ENCODE measurements at places on chromosomes 2 and 18.

- DNase-seq: no peak
Measured at GRCh38 chr18:8051453-8051852, 484.3 kb downstream of the PTPRM start.

- no peak for DNase-seq
Measured at GRCh38 chr2:159455330-159455918, 160.9 kb downstream of the BAZ2B start.

DNA sequence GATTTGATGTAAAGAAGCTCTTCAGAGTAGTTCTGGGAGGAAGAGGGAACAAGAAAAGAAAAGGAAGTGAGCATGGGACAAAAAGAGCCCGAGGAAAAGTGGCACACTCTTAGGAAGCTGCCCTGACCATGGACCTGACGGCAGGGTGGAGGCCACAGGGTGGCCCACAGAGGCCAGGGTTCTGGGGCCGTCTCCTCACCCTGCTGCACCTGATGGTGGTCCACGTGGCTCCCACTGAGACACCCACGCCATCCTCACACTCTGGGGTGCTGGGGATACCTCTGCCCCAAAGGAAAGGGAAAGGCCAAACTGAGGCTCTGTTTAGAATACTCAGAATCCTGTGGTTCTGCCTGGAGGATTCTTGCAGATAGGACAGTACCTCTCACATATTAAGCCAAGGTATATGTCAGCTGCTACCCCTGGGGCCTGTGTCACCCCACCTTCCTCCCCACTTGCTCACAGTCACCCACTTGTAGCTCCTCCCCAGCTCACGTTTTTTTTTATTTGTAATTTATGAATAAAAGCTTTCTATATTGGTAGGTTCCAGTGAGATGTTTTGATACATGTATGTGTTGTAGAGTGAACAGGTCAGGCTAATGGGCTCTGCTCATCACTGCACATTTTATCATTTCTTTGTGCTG is 171.1 kb downstream of the LDLRAD4 start:
- DNase-seq: no peak

DNA sequence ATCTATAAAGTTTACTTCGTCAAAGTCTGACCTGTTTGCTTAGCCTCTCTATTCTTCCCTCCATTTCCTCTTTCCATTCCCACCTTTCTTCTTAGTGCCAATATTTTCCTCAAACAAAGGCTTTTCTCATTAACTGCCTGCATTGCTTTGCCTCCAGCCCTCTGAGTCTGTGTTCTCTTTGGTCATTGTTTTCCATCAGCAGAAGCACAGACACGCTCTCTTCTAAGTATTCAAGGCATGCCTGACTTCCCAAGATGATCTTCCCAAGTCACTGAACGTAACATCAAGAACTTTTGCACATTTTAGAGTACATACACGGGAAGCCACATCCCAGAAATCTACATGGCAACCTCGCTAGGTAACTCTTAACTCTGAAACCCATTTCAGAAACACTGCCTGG is 32.6 kb upstream of the ANXA4 start:
- no peak for DNase-seq

GRCh38 chr2:239938651-239939486 is 86.3 kb downstream of the NDUFA10 start:
- DNase-seq: no peak

DNA sequence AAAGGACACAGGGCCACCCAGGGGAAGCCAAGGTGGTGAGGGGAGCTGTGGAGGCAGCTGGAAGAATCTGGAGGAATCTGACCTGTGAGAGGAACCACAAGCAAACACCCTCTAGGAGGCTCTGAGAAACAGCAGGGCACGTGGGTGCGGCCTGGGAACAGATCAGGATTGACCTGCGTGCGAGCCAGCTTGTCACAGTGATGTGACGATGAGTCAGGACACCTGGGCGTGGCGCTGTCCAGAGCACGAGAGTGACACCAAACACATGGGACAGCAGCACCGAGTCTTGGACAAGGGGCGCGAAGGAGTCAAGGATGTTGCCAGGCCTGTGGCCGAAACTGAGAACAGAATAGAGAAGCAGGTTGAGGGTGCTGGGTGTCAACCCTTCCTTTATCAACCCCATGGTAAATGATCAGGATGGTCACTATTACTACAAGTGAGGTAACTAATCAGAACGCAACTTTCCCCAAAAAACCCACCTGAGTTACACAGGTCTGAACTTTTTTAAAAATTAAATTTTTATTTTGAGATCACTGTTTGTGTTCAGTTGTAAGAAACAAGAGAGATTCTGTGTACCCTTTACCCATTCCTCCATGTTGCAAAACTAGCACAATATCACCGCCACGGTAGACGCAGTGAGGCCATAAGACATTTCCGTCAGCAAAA is 637 bp upstream of the SFT2D3 start:
- DNase-seq: no peak

- no peak for DNase-seq
Measured at GRCh38 chr18:49011291-49011746, 60.6 kb upstream of the SMAD7 start.

DNA sequence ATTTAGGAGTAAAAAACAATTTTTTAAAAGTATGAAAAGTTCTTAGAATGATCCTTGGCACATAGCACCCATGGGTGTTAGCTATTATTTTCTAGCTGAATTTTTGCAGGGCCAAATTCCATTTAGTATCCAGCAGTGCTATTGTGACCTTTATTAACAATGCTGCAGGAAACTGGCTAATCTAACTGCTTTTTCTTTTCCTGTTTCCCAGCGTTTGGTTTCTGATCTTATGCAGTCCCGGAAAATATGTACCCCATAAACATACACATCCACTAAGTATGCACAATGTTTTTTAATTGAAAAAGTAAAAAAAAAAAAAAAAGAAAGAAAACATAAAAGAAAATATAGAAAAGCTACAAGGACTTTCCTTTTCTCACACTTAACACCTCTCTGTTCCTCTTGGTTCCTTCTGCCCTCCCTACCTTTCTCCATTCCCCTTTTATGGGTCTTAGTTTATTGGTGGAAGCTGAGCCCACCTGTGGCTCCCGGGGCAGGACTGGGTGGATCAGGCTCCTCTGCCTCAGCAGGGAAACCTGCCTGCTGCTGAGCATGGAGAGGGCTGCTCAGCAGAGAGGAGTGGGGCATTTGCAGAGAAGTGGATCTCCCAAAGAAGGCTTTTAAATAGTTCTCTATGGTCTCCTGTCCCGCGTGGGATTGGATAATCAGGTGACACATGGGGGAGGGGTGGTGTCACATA is 9.3 kb upstream of the SLC16A14 start:
- DNase-seq: no peak

GRCh38 chr18:7272311-7273049 is 41.6 kb downstream of the LRRC30 start:
- peak; percentile 32 for DNase-seq

DNA sequence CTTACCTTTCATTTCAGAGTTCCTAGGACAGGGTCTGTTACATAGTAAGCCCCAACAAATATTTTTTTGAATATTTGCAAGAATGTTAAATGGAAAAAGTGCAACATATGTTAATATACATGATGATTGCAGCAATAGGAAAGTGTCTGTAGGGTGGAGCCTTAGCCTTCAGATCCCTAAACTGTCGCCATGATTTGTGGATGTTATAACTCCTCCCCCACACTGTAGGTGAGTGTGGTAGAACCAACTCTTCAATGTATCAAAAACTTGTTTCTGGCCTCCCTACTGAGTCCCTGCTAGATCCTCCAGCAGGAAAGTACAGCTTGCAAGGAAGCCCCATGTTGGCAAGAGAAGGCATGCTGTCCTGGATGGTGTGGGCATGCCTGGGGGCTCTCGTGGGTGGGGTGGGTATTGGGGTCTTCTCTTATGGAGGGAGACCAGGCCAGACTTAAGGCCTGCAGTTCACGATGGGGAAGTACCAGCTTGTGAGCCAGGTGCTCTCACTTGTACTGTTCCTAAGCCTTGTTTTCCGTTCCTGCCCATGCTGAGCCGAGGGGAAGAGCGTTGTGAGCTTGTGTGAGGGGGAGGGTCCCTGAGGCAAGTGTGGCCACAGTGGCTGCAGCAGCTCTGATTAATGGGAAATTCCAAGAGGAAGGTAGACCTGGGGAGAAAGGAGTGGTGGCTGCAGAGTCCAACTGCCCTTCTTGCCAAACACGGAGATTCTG is 11.4 kb downstream of the FHOD3 start:
- no peak for DNase-seq

DNA sequence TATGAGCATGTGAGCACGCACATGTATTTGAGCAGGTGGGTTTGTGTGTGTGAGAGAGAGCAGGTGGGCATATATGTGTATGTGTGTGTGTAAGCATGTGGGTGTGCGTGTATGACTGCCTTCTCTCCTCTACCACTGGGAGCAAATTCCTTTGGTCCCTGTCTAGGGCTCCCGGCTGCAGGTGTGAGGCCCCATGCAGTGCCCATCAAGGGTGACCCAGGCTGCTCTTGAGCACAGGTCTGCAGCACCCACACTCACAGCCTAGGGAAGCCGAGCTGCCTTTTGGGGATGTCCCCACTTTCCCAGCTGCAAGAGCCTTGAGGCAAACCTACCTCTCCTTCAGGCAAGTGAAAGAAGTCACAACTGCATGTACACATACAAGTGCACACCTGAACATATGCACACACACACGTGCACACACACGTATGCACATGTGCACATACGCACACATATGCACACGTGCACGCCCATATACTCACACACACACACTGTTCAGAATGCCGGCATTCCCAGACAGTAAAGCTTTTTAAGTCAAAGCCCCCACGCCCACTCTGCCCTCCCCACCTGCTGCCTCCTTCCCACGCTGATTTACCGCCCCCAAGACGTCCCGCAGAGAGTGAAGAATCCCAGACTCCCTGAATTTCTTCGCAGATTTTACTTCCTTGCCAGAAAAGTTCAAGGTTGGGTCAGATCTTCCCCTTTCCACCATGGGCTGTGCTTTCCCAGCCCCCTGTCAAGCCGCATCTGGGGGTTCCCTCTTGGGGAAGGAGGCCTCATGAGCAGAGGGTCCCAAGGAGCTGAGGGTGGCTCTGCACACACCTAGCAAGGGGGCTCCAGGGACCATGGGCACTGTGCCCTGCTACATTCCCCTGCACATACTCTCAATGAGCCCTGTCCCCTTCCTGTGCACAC is 170.6 kb downstream of the TWIST2 start:
- no peak for DNase-seq

DNA sequence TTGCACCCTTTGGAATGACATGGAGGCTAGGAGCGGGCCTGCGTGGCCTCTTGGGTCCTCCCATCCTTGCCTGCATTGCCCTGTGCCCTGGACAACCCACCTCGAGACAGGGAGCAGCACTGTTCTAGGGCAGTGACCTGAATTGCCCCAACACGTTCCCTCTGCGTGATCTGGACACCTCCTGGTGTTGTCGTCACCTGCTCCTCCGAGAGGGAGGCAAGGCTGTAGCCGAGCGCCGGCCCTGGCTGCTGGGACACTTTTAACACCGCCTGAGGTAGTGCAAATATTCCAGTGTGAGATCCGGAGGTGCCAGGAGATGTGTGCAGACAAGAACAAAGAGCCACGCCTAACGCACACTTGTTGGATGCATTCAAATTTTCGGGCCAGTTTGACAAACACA is 131.5 kb downstream of the SMAD7 start:
- no peak for DNase-seq

DNA sequence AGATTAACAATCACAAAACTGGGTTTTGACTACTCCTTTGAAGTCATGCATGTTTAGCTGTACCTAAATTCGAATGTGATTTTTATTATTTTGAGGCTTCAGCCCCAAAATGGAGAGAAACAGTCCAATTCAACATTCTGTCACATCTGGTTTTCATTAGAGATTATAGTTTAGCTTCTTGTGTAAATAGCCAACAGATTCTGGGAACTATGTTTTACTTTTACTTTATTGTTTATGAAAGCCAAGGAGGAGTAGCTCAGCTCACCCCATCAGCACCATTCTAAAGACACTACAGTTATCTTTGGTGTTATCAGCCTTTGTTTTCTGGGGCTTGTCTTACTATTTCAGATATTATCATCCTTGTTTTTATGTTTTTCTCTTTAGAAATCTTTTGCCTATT is 465.0 kb upstream of the CWC22 start:
- DNase-seq: peak; percentile 42

DNA sequence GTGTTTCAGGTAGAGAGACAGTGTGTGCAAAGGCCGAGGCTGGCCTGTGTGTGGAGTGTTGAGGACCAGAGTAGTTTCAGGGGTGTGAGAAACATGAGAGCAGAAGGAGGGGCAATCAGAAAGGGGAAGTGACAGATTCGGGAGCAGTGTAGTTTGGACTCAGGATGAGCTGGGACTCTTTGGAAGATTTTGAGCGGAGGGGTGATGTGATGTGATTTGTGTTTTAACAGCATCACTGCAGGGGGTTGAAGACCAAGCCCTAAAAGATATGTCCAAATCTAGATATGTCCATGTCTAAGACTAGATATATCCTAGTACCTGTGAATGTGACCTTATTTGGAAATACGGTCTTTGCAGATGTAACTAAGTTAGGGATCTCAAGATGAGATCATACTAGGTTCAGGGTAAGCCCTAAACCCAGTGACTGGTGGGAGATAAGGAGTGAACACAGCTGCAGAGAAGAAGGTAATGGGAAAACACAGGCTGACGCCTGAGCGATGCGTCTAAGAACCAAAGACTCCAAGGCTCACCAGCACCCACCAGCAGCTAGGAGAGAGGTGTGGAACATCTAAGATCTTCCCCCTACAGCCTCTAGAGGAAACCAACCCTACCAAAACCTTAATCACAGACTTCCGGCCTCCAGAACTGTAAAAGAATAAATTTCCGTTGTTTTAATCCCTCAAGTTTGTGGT is 38.5 kb upstream of the MYO3B start:
- DNase-seq: no peak

- DNase-seq: no peak
Measured at GRCh38 chr18:32373995-32374394, 96.7 kb downstream of the GAREM1 start.

GRCh38 chr2:203972066-203972465 is 35.5 kb downstream of the ICOS start:
- no peak for DNase-seq

DNA sequence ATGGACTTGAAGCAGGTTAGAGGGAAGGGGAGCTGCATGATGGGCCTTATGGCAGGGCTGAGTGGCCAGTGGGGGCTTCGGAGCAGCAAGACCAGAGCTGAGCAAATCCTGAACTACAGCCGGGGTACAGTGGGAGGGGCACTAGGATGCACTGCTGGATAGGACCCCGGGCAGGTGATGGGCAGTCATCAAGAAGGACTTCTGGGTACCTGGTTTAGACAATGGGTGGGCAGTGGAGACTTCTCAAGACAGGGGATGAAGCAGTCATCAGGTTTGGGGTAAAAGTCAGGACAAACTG is 507.4 kb upstream of the MYT1L start:
- no peak for DNase-seq

- no peak for DNase-seq
Measured at GRCh38 chr2:47205576-47206141, 50.6 kb upstream of the STPG4 start.

DNA sequence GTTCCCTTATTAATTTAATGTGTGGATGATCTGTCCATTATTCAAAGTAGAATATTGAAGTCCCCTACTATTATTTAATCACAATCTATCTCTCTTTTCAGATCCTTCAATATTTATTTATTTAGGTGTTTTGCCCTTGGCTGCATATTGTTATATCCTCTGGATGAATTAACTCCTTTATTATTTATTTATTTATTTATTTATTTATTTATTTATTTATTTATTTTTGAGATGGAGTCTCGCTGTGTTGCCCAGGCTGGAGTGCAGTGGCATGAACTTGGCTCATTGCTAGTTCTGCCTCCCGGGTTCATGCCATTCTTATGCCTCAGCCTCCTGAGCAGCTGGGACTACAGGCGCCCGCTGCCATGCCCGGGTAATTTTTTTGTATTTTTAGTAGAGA is 776.6 kb upstream of the NXPH2 start:
- no peak for DNase-seq

GRCh38 chr2:225190987-225191386 is 148.7 kb upstream of the DOCK10 start:
- DNase-seq: no peak

- no peak for DNase-seq
Measured at GRCh38 chr18:24063121-24063731, 48.7 kb downstream of the TTC39C start.

Measured in brain pericyte (primary cell).